T-helper 1 cell (primary cell): ENCODE measurements at places on chromosomes 11 and 22.

DNA sequence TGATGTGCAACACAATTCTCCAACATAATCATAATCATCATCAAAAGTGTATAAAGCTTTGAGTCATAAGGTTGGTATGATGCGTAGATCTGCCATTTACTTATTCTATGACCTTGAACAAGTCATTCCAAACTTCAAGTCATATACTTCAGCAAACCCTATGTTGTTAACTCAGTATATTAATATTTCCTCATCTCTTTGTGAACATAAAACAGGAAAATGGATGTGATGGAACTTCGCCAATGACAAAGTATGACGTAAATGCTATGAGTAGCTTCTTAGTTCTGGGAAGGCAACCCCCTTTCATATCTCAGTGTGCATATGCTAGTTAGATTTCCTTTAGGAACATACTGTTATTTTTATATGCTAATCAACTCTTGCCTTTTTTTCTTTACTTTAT is 102.7 kb upstream of the ANO3 start:
- no peak for DNase-seq

DNA sequence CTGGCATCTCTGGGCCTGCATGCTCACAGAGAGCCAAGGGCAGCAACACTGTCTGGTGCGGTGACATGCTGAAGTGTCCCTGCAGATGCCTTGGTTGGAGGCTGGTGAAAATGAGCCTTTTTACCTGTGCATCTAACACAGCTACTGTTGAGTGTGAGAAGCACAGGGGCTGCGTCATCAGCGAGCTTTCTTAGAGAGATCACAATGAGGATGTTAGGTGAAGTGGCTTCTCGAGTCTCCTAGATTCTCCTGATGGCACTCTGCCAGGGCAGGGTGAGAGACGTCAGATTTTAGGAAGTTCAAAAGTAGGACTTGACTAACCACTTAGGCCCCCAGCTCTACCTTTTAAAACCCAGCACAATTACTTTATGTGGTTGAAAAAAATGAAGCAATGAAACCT is 3.6 kb upstream of the SLC15A3 start:
- no peak for DNase-seq

- no peak for DNase-seq
Observed at GRCh38 chr22:35537232-35537631, 3.4 kb upstream of the RASD2 start.

- DNase-seq = peak; percentile 58
Observed at GRCh38 chr11:441418-442274, at the start of gene ANO9. TSS of gene ANO9 (minus strand) at chr11:442011. CDS start at chr11:441926, 85 bp downstream.

DNA sequence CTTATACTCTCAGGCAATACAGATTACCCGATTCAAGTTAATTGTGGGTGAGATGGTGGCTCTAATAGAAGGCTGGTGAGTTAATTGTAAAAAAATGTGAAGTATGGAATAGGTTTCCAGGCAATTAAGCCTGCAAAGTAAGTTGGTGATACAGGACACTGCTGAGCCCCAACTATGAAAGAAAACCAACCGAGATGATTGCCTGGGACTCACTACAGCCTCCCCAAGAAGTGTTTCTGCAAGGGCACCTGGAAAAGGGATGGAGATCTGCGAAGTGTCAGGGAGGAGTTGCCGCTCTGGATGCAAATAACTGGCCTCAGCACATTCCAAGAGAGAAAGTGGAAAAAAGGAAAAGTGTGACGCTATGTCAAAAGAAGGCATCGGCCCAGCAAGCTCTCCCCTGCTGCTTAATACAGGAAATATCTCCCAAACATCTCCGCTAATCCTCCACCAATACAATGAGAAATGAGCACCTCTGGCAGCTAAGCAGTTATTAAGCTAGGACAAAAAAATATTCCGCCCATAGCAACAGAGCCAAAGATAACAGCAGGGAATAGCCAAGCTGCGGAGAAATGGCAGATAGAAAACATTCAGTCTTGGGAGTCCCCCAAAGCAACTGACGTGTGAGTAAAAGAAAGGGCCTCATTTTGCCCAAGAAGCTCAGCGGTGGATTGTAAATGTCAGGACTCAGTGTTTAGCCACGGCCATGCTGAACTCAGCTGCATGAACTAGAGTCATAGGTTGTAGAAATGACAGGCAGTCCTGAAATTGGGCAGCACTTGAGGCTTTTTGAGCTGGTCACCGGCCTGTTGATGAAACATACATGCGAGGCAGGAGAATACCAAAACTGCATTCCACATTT is 133.7 kb downstream of the SNX19 start:
- DNase-seq = no peak

GRCh38 chr22:24137595-24137994 is 43.7 kb upstream of the SUSD2 start:
- DNase-seq = no peak

DNA sequence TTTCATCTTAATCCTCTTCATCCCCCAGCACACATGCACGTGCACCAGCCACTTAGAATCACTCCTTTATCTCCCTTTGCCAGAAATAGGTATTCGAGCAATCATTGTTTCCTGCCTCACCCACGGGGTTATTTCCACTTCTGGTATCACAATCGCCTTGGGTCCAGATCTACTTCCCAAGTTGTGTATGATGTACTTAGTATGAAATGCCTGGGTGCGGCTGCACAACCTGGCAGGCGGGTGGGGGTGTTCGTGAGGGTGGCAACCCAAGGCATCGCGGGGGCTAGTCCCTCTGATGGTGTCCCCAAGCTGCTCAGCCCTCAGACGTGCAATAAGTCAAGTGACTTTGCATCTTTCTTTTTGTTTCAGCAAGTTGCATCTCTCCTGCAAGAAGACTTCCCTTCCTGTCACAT is 475.6 kb downstream of the MIAT start:
- DNase-seq = no peak

- no peak for DNase-seq
Observed at GRCh38 chr11:60699936-60700335, 524 bp downstream of the MS4A8 start.

DNA sequence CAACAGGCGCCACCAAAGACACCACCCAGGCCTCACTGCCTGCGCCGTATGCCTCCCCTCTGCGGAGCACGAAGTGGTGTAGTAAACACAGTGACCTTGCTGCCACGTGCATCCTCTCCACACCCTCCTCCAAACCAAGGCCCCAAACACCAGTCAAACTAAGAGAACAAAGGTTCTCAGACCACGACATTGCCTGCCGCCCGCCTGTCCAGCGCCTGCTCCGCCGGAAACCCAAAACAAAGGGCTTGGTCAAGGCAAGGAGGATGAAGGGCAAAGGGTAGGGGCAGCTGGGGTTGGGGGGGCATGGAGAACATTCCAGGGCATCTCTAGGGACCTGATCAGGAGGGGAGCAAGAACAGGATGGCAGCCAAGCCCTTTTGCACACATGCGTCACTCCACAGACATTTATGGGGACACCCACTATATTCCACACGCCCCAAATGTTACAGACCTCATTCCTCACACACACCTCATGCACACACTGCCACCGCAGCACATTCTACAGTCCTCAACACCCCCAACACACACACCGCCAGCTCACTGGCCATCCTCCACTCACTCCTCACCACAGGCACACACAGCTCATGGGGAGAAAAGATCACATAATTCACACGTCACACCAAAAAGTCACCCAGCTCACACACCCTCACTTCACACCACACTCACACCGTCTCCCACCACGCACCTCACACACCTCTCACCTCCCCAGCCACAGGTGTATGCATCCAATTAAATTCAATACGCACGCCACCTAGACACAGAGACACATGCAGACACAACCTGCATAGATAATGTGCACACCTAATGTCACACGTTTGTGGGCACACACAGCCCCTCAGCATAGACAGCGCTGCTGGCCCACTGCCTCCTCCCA is 34.5 kb downstream of the PDE2A start:
- DNase-seq = no peak

- no peak for DNase-seq
Observed at GRCh38 chr11:3056296-3057068, 741 bp downstream of the CARS1 start.

GRCh38 chr11:88861618-88862017 is 204.2 kb downstream of the GRM5 start:
- no peak for DNase-seq

GRCh38 chr11:127493330-127494022 is 492.9 kb upstream of the KIRREL3 start:
- DNase-seq = no peak

GRCh38 chr11:50102916-50103315 is 70.2 kb downstream of the OR4C45 start:
- no peak for DNase-seq

GRCh38 chr22:26701323-26701722 is 43.9 kb downstream of the MIAT start:
- no peak for DNase-seq

- no peak for DNase-seq
Observed at GRCh38 chr11:44189986-44190882, 94.8 kb downstream of the EXT2 start.
